CD8-positive, alpha-beta T cell (primary cell): ENCODE measurements at places on chromosomes 7 and 10.

DNA sequence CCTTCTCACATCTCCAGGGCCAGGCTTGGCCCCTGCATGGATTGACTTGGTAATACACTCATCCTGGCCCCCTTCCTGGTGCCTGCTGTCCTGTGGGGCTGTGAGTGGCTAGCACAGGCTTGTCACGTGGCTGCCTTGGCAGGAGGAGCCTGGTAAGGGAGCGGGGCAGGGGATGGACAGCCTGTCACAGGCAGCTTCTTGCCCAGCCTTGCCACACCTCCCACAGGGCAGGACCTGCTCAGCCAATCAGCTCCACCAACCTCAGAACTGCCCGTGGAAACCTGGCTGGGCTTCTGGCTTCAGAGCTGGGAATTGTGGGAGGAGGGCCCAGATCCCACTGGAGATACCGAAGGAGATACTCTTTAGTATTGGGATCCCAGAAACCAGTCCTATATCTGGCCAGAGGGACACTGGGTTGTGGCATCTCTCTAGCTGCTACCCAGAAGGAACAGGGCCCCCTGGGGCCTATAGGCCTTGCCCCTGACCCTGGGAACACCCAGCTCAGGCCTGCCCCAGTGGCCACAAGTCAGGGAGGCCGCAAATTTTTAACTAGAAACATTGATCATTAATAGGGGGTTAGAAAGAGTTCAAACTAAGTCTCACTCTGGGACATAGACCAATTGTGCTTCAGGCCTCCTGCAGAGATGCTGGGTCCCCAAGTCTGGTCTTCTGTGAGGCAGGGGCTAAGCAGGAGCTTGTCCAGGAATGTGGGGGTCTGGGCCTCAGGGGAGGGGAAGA, at the start of gene HOGA1:
Gene HOGA1 (plus strand): TSS at position 330 of the 738 bp plus-strand sequence. CDS start 315 bp downstream, at position 645.
- DNase-seq, result no peak

DNA sequence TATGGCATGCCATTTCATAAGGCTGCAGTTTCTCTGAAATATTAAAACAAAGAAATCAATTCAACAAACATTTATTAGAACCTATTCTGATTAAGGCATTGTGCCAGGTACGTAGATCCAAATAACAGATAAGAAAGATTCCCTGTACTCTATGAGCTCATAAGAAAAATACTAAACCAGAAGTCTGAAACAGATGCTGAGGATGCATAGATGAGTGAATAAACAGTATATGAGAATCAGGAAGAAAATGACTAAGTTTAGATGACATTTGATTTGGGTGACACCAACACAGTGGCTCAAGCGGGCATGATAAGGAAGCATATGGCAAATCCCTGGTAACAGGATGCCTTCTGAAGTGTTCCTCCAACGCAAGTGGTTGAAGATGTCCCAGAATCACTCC, 477.2 kb downstream of the PARD3 start:
- no peak for DNase-seq

- peak; percentile 72 for DNase-seq
Measured at GRCh38 chr10:101141616-101142532, 10.8 kb downstream of the TLX1 start.

GRCh38 chr10:59896191-59896590, 10.2 kb downstream of the CCDC6 start:
- DNase-seq, result no peak

- DNase-seq, result no peak
Measured at GRCh38 chr10:5481121-5481520, 18.2 kb downstream of the CALML5 start.
